ENCODE measurements at places on chromosomes 1 and 21. TPM values are rescaled to one million over a fixed set of nuclear protein-coding genes. Genes with fewer than 3 reads are reported as not detected.

DNA sequence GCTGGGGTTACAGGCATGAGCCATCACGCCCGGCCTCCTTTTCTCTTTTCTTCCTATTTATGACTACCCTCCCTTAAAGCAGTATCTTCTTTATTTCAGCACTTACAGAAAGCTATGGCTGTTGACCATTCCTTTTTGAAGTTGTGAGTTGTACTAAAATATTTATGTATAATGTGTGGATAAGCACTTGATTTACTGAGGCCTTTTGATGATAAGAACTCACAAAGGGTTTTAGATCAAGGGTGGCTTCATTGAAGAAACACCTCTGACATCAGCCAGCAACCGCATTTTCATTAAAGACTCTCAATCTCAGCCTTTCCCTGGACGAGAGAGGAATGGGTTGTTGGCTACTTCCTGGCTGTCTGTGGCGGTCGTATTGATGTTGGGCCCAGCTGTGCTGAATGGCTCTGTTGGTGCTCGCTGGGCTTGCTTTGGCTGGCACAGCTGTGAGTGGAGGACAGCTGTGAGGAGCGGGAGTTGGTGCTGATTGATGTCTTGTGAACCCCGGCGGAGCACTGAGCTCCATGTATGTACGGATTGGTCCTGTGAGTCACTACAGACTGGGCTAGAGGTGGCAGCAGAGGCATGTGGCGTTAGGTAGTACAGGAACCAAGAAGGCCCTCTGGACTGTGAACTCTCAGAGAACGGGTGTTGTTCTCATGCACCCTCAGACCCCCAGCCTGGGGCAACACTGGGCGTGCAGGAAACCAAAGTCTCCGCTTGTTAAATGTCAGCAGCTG is 208.8 kb downstream of the KIF26B start:
- no peak for DNase-seq

DNA sequence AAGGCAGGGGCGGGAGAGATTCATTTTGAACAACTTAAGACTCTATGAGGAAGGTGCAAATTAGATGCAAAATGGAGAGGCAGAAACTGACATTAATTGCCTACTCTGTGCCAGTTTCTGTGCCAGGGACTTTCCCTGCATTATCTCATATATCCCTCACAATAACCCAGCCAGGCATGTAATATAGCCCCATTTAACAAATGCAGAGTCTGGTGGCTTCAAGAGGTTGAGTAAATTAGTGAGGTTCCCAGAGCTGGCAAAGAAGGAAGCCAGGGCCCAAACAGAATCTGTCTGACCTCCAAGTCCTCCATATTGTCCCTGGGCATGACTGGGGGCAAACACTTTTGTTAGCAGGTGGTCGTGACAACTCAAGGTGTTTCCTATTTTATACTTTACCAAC is 199.8 kb downstream of the ASTN1 start:
- no peak for DNase-seq

RNF186 gene
- not detected for total RNA-seq

GRCh38 chr21:31455506-31455905 is 111.4 kb upstream of the TIAM1 start:
- no peak for DNase-seq

GRCh38 chr1:200877839-200878551 is 5.2 kb downstream of the GPR25 start:
- DNase-seq, result no peak

MAP1LC3C gene
- total RNA-seq, result 0.09 TPM

WASF2 gene
- 37.9 TPM for total RNA-seq

PARS2 gene
- 3.8 TPM for total RNA-seq

DNA sequence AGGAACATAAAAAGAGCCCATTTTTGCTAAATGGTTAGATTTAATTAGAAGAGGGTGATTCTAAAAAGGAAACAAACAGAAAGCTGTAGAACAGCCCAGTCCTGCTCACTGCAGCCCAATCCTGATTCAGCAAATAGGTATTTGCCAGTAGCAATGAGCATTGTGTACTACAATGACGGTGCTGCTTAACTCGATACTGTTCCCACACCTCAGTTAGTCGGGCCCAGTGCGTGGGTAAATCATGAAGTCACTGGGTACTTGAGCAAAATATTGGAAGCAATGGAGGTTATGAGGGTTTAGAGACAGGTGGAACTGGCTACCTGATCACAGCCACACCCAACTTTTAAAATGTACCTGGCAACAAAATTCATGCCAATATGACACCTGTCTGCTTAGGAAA is 101.5 kb upstream of the ADGRL2 start:
- DNase-seq, result peak; percentile 65

DNA sequence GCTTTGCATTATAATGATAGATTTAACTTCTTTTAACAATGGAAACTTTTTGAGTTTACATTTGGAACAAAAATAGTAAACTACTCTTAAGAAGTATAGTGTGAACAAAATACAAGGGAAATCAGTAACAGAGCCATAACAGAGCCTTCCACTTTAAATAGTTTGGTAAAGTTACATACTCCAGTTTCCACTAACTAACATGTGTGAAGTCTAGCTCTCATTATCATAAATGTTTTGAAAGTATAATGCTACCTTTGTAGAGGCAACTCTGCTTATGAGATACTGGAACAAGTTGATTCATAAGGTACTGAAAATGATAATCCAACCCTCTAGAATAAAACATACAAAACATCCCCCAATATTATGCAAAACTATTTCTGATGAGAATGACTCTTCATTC is 1155.1 kb upstream of the ADGRL2 start:
- DNase-seq, result no peak

PLA2G2F gene
- total RNA-seq, result not detected

DNA sequence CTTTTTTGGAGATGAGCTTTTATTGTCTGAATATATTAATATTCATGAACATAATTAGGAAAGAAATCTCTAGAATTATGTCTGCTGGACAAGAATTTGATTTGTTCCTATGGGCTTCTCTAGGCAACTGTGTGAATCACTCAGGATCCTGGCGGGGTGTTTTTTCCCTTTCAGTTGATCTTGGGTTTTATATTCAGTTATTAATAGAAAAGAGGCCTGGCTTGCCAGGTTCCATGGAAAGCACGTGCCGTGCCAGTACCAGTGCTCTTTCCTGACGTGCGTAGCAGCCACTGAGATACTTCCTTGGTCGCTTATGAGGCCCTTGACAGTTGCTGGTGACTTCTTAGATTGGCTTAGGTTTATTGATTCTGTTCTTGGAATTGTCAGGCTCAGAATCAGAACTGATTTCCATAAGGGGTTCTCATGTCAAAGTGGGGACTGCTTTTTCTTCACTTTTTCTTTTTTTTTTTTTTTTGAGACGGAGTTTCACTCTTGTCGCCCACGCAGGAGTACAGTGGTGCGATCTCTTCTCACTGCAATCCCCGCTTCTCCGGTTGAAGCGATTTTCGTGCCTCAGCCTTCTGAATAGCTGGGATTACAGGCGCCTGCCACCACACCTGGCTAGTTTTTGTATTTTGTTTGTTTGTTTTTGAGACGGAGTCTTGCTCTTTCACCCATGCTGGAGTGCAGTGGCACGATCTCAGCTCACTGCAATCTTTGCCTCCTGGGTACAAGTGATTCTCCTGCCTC is 48.7 kb upstream of the KIF1B start:
- DNase-seq, result no peak

DNA sequence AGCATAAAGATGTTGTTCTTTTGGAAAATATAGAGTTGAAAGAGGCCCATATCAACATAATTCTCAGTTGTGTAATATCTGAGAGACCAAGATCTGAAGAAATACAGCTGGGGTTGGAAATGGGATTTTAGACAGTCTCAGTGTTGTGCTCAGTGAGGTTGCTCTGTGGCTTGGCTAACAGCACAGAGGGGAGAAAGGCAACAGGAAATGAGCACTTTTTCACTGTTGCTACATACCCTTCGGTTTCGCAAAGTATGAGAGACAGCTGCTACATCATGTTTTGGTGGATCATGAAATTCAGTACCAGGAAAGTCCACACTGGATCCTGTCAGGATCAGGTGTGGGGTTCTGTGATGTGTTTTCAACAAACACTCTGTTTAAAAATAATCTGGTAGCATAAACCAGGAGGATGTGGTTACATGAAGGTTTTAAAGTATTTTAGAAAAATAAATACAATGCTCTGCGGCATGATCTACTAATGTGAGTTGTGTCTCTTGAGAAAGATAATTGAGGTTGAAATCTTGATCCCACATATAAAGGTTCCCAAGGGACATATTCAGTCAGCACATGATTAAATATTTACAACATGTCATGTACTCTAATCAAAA is 7.0 kb upstream of the GPR88 start:
- peak; percentile 90 for DNase-seq

DNA sequence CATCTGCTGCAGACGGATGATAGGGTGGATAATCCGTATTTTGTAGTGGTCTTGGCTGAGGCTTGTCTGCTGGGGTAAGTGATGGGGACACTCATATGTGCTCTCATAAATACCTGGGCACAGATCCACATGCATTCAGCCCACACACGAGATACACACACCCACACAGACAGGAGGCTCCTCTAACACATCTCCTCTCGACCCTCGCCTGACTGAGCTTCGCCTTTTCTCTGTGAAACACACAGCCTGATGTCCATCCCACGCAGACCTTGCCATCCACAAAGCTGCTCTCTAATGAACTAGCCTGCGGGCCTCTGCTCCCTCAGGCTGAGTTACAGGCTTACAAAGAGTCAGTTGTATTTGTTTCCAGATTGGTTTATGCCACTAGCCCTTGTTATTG is 96.3 kb upstream of the CSF3R start:
- no peak for DNase-seq

G0S2 gene
- total RNA-seq, result 146 TPM

CD1E gene
- total RNA-seq, result not detected

DNA sequence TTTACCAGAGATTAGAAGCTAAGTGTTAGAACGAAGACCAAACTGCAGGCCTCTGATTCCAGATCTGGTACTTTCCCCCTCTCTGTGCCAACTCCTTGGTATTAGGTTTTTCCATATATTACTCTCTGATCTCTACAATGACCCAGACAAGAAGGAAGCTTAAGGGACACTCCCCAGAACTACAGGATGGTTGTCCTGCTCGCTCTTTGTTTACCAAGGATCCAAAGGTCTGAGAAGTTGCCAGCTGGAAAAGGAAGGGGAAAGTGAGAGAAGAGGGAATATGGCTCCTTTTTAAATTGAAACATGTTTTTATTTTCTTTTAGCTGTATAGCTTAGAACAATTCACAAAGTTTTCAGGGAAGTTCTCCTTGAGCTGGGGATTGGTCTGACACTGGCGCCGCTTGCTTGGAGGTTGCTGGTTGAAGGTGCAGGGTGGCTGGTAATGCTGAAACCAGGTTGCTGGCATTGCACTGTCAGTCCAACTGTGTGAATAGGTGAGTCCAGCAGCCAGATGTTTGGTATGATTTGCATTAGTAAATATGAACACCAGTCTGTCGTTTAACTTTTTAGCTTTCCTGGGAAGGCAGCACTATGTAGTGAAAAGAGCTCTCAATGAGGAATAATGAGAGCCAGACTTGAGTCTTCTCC is 89.3 kb downstream of the NOS1AP start:
- no peak for DNase-seq

- no peak for DNase-seq
These were observed 20.0 kb upstream of the CDCA8 start for GRCh38 chr1:37672136-37672870.

GSTM1 gene
- 24.3 TPM for total RNA-seq

GRCh38 chr1:184416481-184416880 is 29.7 kb downstream of the C1orf21 start:
- no peak for DNase-seq

GRCh38 chr1:7235871-7236517 is 450.7 kb downstream of the CAMTA1 start:
- DNase-seq, result no peak

DNA sequence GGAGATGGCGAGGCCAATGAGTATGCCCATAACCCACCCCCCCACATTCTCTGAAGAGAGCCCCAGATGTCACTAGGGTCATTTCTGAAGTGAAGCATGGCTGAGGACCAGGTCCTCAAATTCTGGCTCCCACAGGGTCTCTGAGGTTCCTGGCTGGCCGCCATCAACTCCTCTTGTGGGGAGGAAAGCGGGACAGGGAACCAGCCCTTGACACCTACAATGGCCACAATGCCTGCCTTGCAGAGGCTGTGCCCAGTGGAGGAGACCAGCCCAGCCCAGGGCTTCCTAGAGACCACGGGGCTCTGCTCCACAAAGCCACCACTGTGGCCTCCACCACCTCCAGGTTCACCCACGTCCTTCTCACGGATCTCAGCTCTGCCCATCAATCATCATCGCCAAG is 120.1 kb upstream of the ARHGEF16 start:
- DNase-seq, result no peak

Data from fibroblast of the aortic adventitia (primary cell).